ENCODE measurements at places on chromosomes 1 and 21. TPM values are rescaled to one million over a fixed set of nuclear protein-coding genes. Genes with fewer than 3 reads are reported as not detected.

The EDARADD gene
- total RNA-seq, result 2.5 TPM

- DNase-seq, result no peak
Measured at GRCh38 chr1:199172171-199173124, 533.6 kb downstream of the PTPRC start.

GRCh38 chr1:198910816-198911215, 272.0 kb downstream of the PTPRC start:
- DNase-seq, result no peak

DNA sequence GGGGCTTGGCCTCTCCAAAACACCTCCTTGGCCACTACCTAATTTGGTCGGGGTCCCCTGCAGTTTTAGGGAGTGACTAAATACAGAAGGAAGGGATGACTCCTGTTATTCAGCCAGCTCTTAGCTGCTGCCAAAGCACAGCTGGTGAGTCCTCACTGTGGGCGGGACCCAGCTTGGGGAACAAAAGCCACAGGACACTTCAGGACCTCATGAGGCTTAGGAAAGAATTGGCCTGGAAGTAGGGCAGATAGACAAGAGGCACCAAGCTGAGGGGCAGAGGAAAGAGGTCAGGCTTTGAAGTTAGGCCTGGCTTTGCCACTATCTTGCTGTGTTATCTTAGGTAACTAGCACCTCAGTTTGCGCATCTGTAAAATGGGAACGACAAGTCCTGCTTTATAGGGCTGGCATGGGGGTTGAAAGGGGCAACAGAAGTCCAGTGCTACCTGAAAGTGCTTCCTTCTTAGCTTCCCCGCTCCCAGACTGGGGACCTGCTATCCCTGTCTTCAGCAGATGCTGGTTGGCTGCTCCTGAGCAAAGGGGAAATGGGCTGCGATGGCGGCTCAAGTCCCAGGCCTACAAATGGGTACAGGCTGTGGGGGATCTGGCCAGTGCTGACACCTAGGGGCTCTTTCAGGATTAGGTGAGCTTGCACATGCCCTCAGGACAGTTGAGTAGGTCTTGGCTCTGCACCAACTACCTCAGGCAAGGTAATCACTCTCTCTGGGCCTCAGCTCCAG, 15.7 kb downstream of the IFI6 start:
- DNase-seq, result no peak

DNA sequence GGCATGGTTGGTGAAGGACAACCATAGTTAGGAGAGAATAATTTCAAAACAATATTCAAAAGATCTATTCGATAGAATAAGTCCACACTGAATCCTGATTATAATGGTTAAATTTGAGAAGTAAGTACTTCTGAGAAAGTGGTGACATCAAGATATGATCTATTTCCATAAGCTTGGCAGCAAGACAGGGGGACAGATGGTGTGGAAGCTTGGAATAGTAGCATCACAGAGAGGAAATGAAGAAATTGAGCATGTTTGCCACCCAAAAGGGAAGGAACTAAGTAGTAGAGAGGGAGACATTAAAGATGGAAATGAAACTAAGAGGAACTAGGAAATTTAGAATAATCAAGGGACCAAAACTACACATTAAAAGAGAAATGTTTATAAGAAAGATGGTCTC, 94.5 kb downstream of the OLFM3 start:
- no peak for DNase-seq

DNA sequence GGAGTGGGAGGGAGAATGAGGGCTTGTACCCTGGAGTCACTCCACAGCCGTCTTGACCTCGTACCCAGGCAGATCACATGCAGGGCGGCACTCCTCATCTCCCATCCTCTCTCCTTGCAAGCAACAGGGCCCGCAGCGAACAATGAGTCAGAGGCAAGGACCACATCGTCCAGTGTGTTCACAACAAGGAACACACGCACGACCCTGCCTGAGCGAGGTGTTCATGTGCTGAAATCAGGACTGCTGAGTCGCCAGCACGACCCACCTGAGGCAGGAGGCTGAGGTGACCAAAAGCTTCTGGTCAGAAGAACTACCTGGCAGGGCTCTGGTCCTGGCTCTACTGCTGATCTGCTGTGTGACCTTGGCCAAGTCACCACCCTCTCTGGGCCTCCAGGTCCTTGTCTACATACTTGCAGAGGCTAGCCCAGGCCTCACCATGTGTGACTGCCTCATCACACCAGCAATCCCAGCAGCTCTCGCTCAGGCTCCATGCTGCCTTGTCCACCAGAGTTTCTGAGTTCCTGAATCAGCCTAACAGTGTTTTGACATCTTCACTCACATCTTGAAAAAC, 78.0 kb downstream of the SSBP3 start:
- no peak for DNase-seq

GRCh38 chr1:246923482-246923881, 8.3 kb downstream of the AHCTF1 start:
- no peak for DNase-seq

DNA sequence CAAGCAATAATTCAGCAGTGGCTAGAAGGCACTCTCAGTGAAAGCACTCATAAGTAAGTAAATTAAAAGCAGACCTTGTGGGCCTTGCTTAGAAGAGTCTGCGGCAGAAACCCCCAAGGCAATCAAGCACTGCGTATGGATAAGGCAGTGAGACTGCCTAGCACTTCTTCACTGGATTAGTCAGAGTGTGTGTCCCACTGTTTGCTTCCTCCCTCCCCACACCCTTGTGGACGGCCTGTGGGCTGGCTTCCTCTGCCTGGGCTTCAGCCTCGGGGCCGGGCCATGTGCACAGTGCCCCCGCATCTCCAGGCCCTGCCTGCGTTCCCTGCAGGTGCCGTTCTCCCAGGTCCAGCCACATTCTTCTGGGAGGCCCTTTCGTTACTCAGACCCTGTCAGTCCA, 23.8 kb downstream of the AGT start:
- DNase-seq, result no peak

GRCh38 chr1:29975036-29975694, 738.8 kb downstream of the PTPRU start:
- peak; percentile 22 for DNase-seq

DNA sequence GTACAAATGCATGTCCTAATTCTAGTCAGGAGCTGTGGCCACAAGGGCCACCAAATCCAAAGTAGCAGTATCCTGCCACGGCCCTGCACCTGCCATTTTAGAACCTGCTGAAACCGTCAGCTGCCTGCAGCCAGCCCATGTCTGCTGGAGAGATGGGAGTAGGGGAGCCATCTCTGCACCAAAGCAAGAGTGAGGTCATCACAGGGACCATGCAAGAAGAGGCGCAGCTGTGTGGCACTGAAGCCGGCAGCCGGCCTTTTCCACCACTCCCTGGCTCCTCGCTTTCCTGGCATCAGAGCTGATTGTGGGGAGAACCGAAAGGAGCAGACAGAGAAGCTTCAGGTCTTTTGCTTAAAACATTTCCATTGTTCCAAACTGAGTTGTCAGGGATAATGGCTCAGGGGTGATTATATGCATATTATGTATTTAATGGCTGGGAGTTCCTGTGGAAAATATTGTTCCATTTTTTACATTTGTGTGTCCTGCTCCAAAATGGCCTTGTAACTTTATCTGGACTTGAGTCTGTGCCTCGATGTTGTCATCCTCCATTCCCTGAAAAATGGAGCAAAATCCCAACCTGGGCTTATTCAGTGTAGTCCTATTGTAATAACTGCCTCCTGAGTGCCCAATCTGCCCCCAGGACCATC, 18.7 kb upstream of the NBL1 start:
- DNase-seq, result no peak

- no peak for DNase-seq
Measured at GRCh38 chr1:116775116-116775752, 21.0 kb downstream of the CD2 start.

DNA sequence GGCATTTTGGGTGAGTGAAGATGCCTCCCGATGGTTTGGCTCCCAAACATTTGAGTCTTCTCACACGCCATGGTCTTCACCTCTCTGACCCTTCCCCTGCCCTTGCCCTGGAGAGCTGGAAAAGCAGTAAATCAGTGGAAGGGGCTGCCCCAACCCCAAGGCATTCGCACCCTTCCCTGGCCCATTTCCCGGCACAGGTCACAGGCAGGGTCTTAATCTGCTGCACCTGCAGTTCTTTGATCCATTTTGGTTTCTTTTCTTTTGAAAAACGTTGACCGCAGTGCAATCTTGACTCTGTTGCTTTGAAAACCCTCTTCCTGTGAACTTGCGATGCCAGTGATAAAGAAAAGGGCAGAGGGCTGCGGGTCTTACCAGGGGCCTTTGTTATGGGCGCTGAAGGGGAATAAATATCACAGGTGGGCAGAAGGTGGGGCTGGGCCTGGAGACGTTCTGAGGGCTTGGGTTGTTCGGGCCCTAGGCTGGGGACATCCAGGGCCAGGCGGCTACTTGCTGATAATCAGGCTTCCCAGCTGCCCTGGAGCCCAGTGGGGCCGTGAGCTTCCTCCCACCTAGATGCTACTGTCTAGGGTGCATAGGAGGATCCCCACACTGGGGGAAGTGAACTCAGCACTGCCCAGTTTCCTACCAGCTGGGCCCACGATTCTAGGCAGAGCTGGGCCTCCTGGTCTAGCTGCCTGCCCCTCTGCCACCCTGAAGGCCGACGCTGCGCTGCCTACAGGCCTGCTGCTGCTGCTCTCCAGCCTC, 38.6 kb upstream of the EPS8L3 start:
- DNase-seq, result no peak

GRCh38 chr1:183600136-183600535, 9.9 kb upstream of the NCF2 start:
- DNase-seq, result peak; percentile 38

- DNase-seq, result no peak
Measured at GRCh38 chr1:180930687-180931086, 18.0 kb downstream of the KIAA1614 start.
